ENCODE measurements at places on chromosomes 2 and 18.

- no peak for DNase-seq
Measured at GRCh38 chr2:222732489-222733178, 61.2 kb downstream of the MOGAT1 start.

DNA sequence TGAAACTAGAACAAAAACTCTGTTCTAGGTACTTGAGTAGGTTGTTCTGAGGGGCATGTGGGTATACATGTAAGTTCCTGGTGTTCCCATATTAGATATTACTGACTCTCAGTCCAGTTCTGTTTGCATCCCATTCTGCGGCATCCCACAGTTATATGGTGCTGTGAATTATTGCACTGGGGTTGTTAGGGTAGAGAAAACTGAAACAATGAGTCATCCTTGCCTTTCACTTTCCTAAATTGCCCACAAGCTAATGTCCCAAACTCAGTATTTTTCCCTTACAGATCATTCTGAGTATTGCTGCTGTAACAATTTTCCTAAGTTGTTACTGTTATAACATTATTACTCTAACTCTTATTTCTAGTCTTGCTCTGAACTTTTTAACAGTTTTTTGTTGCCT is 3.0 kb downstream of the WDR75 start:
- DNase-seq = no peak

DNA sequence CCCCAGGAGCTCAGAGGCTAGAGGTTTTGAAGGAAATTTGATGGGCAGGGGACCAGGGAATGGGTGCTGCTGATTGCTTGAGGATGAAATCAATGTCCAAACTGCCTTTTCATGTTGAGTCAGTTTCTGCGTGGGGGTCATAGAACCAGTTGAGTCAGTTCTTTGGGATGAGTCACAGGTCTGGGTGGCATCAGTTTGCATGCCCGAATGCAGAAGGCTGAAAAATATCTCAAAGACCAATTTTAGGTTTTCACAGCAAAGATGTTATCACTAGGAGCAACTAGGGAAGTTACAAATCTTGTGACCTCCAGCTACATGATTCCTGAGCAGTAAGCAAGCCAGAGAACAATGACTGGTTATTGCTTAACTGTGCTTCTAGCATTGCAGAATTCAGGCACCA is 1135.1 kb upstream of the CRIM1 start:
- no peak for DNase-seq

DNA sequence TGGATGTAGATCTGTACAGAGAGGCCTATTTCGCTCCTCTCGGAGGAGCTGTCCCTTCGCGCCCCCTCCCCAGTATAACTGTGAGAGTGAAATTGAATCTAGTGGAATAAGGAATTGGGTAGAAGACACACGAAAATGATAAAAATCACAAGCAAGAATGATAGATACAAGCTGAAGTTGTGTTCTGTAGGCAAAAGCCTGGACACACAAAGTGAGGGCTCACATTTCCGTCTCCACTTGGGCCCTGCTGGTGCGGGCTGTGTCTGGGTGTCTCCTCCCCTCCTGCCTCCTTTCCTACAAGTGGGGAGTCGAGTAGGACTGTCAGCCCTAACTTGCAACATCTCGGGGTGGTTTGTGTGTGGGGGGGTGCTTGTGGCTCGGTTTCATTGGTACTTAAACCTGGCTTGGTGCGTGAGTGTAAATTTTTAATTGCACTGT is 457 bp upstream of the SP9 start:
- DNase-seq = no peak

GRCh38 chr2:156518138-156518537 is 82.0 kb downstream of the GPD2 start:
- DNase-seq = no peak

- no peak for DNase-seq
Measured at GRCh38 chr18:10379522-10379921, 74.9 kb upstream of the APCDD1 start.

DNA sequence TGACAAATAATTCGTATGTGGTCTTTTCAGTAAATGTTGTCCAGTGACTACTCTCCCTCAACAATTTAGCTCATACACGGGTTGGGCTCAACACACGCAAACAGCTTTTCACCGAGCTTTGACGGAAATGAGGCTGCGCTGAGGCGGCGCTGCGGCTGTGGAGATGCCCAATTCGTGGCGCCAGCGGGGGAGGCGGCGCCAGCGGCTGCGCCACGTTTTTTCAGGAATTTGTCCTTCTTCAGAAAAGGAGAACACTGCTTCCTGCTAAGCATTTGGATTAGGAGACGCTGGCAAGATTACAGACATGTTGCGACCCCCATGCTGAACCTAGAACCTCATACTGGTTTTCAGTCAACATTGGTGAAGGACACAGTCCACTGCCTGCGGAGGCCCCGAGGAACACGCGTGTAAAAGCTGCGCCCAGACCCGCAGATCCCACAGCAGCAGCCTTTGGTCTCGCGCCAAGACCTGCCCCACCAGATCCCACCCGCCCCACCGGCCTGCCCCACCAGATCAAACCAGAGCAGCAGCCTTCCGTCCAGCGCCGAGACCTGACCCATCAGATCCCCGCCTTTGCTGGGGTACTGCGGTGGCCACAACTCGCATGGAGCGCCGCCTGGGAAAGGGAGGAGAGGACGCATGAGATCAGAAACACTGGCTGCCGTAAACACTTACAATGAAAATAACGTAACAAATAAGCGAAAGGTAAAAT is 173.8 kb downstream of the TMEM18 start:
- DNase-seq = no peak

DNA sequence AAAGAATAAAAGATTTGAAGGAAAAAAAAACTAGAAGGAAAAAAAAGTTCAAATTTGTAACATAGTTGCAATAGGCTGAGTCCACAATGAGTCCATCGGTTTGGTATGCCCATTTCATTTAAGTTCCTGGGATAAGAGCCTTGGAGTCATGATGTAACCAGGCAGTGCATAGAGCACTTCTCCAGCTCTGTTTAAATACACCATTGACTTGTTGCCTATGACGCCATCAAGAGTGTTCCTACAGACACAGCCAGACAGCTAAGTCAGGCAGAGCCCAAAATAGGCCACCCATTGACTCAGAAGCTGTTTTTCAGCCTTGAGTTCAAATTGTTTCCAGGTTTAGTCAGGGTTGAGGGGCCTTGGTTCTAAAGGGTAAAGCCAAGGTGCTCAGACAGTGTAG is 44.9 kb downstream of the SOCS6 start:
- DNase-seq = peak; percentile 84
